Stimulated activated CD8-positive, alpha-beta memory T cell treated with anti-CD3 and anti-CD28 coated beads, Interleukin-7, amount 100 ng/mL, for 4 hours (primary cell): ENCODE measurements at places on chromosomes 2 and 18.

GRCh38 chr2:159882130-159882745, 84.2 kb upstream of the CD302 start:
- DNase-seq, result no peak

- no peak for DNase-seq
Measured at GRCh38 chr2:8633735-8634313, 48.0 kb upstream of the ID2 start.

GRCh38 chr2:42072349-42073118, 24.7 kb downstream of the PKDCC start:
- no peak for DNase-seq

DNA sequence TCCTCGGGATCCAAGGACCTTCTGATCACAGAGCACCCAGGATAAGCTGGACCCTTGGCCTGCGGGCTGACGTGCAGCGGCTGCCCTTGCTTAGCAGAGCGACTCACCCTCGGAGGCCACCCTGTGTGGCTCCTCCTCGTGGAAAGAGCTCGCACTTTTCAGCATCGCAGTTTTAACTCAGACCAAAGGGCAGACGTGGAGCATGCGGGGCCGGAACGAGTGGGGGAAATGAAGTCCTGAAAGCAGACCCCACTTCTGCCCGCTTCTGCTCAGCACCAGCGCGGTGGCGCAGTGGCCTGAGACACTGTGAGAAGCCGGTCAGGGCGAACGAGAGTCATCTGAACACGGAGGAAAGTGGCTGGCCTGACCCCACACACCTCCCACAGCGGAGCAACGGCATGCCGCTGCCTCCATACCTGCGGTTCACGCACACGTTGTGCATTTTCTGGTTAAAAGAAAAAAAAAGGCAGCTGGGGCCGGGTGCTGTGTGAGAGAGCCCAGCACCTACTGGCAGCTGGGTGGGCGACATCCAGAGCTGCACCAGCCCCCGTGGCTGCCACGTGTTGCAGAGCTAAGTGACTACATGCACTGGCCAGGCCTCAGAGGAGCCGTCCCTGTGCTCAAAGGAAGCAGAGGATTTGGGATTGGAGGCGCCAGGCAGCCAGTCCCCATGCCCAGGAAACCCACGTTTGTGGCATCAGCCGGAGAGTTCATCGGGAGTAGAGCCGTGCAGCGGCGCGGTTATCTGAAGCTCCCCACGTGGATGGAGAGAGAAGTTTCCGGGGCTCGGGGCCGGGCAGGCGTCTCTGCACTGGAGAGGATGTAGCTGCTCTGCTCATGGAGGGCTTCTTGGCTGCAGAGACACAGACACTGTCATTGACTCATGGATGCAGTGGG, 89.7 kb downstream of the USP40 start:
- DNase-seq, result no peak

GRCh38 chr2:170339322-170339721, 161.4 kb downstream of the MYO3B start:
- DNase-seq, result no peak

- DNase-seq, result no peak
Measured at GRCh38 chr2:173831312-173832229, 133.6 kb downstream of the SP3 start.

DNA sequence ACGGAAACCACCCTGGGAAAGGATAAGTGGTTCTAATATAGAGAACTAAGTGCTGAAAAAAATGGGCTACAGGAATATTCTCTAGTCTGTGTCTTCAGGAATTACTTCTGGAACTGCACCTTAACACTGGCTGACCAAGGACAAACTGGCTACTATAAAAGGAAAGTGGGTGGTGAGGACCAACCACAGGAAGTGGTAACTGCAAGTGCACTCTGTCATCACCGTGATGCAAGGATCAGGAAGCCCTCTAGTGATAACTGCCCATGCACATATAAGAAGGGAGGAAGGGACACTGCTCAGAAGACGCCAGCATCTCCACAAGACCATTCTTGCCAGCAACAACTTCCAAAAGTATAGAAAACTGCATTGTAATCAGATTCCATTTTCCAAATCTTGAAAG, 424.4 kb upstream of the RGPD4 start:
- DNase-seq, result no peak

GRCh38 chr2:164812378-164812777, 29.2 kb downstream of the COBLL1 start:
- DNase-seq, result no peak

DNA sequence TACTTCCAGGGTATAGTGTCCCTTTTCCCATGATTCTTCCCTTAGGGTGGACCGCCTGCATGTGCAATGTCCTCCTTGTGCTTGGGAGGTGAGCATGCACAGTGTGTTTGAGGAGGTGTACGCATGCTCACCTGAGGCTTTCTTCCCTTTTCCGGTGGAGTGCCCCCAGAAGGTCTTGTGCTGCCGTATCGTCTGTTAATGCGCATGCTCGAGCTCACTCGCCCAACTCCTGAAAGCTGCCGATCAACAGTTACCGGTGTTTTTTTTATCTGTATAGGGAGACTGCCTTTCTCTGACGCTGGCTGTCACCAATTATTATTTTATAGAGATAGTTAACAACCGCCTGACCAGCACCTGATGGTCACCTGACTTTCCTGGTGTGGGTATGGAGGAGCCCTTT, 458.8 kb upstream of the MEX3C start:
- no peak for DNase-seq

- DNase-seq, result no peak
Measured at GRCh38 chr2:150426724-150427123, 60.7 kb downstream of the RND3 start.

- DNase-seq, result no peak
Measured at GRCh38 chr2:99470957-99471356, 18.9 kb downstream of the REV1 start.

GRCh38 chr2:71798266-71799012, 345.1 kb downstream of the DYSF start:
- no peak for DNase-seq

- DNase-seq, result no peak
Measured at GRCh38 chr2:240355962-240356361, 79.5 kb upstream of the GPC1 start.

DNA sequence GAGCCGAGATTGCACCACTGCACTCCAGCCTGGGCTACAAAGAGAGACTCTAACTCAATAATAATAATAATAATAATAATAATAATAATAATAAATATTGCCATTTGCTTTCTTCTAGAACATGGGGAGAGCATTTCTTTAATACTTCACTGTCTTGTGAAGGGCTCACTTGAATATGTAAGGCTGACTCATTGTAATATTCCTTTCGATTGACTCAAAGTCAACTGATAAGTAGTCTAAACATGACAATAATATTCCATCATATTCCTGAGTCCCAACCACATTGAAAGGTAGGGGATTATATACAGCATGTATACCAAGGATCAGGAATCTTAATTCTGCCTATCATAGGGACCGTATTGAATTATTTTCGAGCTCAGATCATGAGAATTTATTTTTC, 949.2 kb downstream of the DSC3 start:
- no peak for DNase-seq

DNA sequence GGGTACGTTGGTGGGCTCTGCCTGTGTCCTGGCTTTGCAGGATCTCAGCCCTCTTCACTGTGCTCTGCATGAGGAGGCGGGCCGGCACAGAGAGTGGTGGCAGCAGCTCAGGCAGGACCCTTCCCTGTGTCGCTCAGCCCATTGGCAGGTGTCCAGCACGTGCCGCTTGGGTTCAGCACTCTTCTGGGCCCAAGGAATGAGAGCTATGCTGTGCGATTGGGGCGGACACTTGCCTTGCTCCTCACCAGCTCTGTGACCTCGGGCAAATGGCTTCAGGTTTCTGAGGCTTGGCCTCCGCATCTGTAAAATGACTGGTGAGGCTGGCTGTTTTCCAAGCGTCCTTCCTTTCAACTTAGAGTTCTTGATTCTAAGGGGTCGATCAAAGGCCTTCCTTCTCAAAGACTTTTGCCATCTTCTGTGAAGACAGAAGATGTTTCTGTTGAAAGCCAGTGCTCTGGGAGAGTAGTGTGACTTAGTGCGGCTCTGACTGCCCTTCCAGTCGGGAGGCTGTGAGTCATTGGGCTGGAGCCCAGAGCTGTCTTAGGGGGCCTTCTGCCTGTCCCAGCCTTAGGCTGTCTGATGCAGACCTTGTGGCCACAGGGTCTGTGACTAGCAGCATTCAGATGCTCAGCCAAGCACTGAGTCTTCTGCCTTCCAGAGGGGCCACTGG, 35.6 kb downstream of the GLI2 start:
- no peak for DNase-seq

- no peak for DNase-seq
Measured at GRCh38 chr18:79750980-79751571, 46.7 kb upstream of the KCNG2 start.

DNA sequence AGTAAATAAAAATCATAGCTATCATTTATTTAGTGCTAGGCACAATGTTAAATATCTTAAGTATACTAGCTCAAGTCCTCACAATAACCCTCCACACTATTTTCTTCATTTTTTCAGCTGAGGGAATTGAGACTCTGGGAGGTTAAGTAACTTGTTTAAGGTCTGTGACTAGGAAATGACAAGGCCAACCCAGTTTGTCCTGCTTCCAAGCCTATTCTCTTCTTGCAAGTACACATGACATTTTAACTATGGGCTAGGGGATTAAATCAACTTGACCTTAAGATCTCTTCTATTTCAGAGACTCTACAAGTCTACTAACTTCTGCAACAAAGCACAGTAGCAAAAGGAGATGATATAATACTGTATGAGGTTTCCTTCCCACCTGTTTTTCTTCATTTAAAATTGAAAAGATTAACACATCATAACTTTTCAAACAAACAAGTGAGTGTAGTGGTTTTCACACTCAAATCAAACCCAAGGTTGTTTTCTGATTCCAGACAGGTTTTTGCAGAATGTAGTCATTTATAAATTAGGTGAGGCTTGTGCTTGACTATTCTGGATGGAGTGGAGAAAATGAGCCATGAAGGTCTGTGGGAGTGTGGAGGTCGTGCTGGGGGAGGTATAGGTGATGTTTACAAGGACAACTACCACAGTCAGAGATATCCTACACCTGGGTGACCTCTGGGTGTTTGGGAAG, 57.0 kb downstream of the CD28 start:
- DNase-seq, result no peak

- DNase-seq, result no peak
Measured at GRCh38 chr2:127426501-127427354, 8.5 kb downstream of the PROC start.

- DNase-seq, result no peak
Measured at GRCh38 chr2:239546541-239546940, 145.7 kb upstream of the HDAC4 start.

- no peak for DNase-seq
Measured at GRCh38 chr2:197251576-197251975, 59.0 kb downstream of the ANKRD44 start.
